ENCODE measurements at places on chromosomes 12 and 14.

- no peak for DNase-seq
Observed at GRCh38 chr12:19683178-19683927, 244.1 kb downstream of the AEBP2 start.

- no peak for DNase-seq
Observed at GRCh38 chr12:67111182-67111581, 158.0 kb upstream of the CAND1 start.

- DNase-seq, result no peak
Observed at GRCh38 chr12:89878950-89879349, 170.3 kb upstream of the ATP2B1 start.

DNA sequence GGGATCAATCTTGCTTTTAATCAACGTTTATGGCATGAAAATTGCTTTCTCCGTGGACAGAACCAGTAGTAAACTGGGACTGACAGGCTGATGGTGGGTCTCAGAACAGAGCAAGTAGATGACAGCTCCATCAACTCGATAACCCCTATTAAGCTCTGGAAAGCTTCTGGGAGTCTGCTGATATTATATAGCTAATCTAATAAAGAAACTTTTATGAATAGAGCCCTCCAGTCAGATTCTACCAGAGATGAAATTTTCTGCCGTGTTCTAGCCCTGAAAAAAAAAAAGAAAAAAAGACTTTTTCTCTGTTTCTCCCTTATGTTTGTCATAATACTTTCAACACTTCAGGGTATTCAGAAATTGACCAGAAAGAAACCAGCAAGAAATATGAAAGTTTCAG is 171.6 kb downstream of the APAF1 start:
- no peak for DNase-seq

- no peak for DNase-seq
Observed at GRCh38 chr12:103475073-103475472, 20.7 kb downstream of the C12orf42 start.

DNA sequence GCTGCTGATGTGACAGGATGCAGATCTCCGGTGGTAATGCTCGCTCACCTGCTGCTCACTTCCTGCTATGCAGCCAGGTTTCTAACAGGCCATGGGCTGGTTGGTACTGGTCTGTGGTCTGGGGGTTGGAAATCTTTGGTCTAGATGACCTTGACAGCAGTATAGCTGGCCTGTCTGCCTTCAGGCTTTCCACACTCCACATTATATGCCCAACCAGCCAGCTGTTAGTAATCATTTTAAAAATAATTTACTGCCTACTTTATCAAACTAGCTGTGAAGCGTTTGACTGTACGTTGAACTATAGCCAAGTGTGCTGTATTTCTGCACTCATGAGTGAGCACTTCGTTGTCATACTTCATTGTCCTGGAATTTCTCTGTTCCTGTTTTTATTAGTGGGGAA is 424.0 kb upstream of the GARIN6 start:
- DNase-seq, result no peak

GRCh38 chr14:31489691-31490090 is 1.9 kb upstream of the GPR33 start:
- no peak for DNase-seq

DNA sequence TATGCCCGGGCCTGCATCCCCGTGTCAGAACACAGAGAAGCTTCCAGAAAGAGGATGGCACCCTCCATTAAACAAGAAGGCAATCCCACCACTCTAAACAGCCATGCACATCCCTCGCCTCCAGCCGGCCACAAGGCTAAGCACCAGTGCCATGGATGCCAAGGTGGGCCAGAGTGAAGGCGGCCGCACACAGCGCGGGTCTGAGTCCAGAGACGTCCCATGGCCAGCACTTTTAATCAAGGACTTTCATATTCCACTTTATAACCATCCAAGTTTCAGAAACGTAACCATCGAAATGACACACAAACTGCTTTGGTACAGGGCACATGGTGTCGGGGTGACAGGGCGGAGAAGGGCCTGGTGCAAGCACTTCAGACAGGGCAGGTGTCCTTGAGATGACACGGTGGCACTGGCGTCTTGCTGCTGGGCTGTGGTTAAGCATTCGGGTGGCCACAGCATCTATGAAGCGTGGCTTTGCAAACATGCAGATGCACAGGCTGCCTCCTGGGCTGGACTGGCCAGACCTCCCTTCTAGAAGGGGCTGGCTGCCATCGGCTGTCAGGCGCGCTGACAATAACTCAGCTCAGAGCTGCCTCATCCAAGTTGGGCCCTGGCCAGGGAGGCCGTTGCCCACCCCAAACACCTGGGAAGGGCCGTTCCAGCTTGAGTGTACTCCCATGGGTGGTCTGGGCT is 117.2 kb downstream of the RFLNA start:
- DNase-seq, result no peak

DNA sequence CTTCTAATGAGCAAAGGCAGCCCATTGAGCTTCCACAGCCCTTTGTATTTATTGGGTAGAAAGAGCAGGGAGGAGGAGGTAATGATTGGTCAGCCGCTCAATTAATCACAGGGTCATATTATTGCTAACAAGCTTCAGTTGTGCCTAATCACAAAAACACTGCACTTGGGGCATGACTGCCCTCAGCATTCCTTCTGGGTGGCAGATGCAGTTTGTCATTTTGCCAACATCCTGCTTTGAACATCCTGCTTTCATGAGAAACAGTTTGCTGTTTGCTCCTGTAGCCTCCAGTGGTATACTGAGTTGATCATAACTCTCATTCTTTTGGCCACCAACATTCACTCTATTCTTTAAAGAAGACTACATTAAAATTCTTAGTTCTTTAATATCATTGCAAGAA is 462.9 kb upstream of the MIS18BP1 start:
- no peak for DNase-seq

DNA sequence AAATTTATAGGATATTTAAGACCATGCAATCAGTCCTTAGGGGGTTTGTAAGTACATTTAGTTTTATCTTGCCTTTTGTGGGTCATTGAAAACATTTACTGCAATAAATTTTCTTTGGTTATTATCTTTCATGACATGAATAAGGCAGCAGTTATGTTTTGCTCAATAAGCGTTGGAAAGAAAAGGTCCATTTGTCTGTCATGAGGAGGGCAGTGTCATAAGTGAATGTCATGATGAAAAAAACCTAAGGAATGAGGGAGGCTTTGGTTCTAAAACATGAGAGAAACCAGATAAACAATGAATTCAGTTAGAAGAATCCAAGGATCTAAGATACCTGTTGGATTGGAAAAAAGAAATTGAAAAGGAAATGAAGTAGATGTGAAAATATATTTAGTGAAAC is 209.4 kb downstream of the NAV3 start:
- no peak for DNase-seq

- DNase-seq, result no peak
Observed at GRCh38 chr14:73477618-73478266, 13.0 kb upstream of the RIOX1 start.

- peak; percentile 51 for DNase-seq
Observed at GRCh38 chr14:49634547-49635334, at the start of gene DNAAF2. DNAAF2 (minus strand) TSS chr14:49635244; CDS start chr14:49635149, 95 bp downstream.

GRCh38 chr12:68453876-68454275 is 121.7 kb upstream of the MDM1 start:
- no peak for DNase-seq

- no peak for DNase-seq
Observed at GRCh38 chr14:35535483-35536112, 1.6 kb downstream of the INSM2 start.

- DNase-seq, result no peak
Observed at GRCh38 chr14:93543766-93544165, 113.0 kb downstream of the UNC79 start.
